ENCODE measurements at places on chromosomes 4 and X. TPM values are rescaled to one million over a fixed set of nuclear protein-coding genes. Genes with fewer than 3 reads are reported as not detected.
A peak's percentile ranks its signal among the peaks of the same experiment; 100 is the strongest.

The CSN2 gene
- total RNA-seq: not detected

The P2RY8 gene
- total RNA-seq: not detected

DNA sequence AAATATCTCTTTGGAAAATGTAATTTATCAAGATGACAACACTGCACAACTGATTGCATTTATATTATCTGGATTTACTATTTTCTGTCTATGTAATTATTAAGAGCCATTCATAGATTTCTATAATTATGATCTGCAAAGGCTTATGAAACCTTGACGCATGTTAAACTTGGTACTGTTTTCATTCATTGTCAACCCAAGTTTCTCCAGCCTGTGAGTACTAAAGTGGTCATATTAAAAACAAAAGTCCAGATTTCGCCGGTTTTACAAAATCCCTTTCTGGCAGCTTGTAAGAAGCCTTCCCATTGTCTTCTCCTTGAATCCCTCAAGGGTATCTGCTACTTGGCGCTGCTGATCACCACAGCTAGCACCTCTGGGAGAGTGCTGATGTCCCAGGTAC, 19.7 kb upstream of the GRPR start:
- H3K4me3 ChIP-seq: no peak overlapping the region
- no peak for DNase-seq
- no peak overlapping the region for H3K27ac ChIP-seq
- H3K4me1 ChIP-seq: peaks cover 15% of the 10 kb centered on the region

DNA sequence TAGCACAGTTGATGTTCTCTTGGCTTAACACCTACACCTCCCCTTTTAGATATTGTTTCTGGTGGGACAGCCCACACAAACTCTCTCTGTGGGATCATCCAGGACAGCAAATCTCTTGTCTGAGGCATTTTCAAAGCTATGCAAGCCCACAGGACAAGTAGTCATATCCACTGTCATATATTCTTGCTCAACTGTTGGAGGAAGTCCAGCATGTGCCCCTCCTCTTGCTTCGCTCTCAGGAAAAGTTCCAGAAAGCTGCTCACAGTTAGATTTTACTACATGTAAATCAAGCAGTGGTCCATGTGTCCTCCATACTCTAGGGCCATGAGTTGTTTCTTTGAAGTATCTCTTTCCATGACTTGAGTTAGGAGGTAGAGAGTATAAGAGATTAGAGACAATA, 260.7 kb downstream of the INPP4B start:
- no peak overlapping the region for H3K27ac ChIP-seq
- no peak overlapping the region for H3K4me3 ChIP-seq
- H3K4me1 ChIP-seq: no peaks in the 10 kb centered on the region
- no peak for DNase-seq
- H3K36me3 ChIP-seq: no peaks in the 10 kb centered on the region

DNA sequence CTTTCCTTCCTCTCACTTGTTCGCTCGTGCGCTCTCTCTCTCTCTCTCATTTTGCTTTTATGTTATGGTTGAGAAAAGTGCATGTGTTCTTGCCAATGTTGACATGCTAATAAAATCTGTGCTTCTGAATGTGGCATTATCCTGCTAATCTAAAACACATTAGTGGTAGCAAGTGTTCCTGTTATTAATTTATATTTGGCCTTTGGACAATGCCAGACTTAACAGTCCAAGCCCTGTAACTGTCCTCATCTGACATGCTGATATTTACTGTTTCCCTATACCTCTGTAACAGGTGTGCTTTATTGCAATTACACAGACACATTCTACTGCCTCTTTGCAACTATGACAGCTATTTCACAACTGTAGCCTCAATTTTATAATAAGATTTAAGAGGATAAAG, 2.7 kb downstream of the PPARGC1A start:
- no peaks in the 10 kb centered on the region for H3K27me3 ChIP-seq
- peak overlapping the region; percentile 2 for H3K27ac ChIP-seq
- H3K4me3 ChIP-seq: peak overlapping the region; percentile 63
- no peak for DNase-seq

All from cardiac muscle cell (in vitro differentiated cells and primary cell).